ENCODE measurements at places on chromosomes 1 and 21.
A peak's percentile ranks its signal among the peaks of the same experiment; 100 is the strongest.

DNA sequence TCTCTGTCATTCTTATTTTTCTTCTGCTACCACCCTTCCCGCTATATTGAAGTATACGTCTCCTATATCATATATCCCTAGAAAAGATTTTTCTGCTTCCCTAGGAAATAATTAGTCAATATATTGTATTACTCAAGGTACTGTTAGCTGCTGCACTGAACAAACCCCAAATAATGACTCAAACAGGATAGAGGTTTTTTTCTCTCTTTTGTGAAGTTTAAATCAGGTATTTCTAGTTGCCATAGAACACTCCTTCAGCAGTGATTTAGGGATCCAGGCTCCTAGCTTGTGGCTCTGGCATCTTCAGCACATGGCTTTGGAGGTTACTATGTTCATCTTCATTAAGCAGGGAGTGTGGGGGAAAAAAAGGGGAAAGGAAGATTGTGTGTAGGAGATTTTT lies 18.1 kb downstream of the SYT14 start:
- no peak for DNase-seq

DNA sequence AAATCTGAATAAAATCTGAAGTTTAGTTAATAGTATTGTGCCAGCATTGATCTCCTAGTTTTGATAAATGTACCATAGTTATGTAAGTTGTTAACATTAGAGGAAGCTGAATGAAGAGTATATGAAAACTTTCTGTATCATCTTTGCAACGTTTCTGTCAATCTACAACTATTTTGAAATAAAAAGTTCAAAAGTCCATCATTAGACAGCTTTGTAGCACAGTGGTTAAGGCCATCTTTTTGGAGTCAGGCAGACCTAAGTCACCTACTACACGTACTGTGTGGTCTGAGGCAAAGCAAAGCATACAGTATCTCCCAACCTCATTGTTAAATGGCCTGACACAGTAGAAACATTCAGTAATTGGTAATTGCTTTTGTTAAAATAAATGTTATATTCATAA lies 47.9 kb upstream of the ATP1A1 start:
- DNase-seq = no peak

DNA sequence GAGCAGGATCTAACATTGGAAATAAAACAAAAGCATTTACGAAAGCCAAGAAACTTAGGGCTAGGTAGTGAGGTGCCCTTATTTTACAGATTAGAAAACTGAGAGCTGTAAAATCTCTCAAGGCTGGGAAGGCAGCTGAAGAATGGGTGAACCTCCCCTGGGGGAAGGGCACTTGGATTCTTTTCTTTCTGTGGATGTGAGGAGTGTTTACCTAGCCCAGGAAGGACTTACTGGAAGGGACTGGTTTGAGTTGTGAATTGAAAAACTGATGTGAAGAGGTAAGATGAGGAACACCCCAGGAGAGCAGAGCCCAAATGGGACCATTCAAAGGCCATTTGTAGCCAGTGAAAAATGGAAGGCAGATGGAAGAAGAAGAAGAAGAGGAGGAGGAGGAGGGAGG lies 74.7 kb upstream of the NGF start:
- no peak for DNase-seq

DNA sequence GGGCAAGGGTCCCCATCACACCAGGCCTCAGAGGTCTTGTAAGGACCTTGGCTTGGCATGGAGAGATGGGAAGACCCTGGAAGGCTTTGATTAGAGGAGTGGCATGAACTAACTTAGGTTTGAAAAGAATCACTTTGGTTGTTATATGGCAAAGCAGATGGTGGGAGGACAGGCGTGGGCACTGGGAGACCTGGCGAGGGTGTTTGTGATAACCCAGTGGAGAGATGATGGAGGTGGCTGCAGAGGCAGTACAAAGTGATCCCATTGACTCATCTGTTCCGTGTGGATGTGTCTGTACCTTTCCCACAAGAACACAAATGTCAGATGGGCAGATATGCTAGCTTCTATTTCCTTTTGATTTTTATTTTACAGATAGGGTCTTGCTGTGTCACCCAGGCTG lies 168.3 kb downstream of the SLC35F3 start:
- no peak for DNase-seq

DNA sequence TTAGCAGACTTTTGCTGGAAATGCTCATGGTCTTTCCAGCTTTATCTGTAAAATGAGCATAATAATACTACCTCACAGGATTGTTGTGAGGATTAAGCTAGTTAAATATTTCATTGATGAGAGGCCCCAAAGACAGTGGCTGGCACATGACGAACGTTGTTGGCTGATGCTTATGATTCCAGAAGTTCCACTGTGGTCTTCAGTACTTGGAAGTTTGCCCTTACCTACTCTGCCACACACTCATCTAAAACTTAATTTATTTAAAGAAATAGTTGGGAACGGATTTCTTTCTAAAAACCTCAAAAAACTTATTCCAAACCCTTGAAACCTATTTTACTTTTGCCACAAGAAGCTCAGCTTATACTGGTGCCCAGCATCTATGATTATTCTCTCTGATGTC lies 170.7 kb downstream of the DHRS3 start:
- DNase-seq = no peak

DNA sequence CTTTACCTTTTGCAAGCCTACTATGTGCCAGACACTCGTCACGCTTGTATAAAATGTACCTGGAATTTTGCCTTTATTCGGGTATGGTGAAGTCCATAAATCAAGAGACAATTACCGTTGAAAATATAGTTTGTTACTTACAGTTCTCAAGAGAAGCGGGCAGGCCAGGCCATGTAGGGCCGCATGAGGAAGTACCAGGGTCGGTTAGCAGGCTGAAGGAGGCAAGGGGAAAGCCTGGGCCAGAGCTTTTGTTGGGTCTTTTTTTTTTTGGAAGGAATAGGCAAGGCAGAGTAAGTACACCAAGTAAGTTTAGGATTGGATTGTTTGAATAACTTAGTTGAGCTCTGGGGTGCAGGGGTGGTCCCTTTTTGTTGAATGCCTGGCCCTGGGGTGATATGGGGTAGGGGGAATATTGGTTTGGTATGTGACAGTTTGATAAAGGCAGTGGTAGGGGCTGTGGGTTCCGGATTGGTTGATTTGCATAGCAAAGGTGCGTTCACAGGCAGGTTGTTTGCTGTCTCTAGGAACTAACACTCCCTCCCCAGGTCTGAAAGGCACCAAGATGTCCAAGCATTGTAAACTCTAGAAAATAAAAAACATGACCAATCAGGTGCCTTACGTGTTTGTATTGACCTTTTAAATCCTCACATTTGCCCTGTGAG lies 80.7 kb downstream of the KAZN start:
- DNase-seq = no peak

GRCh38 chr1:31569596-31570173 lies 6.6 kb upstream of the TINAGL1 start:
- DNase-seq = no peak

- DNase-seq = no peak
Measured at GRCh38 chr1:118921994-118922393, 66.1 kb downstream of the TBX15 start.

GRCh38 chr1:207404849-207405525 lies 49.1 kb upstream of the CR2 start:
- peak; percentile 18 for DNase-seq

DNA sequence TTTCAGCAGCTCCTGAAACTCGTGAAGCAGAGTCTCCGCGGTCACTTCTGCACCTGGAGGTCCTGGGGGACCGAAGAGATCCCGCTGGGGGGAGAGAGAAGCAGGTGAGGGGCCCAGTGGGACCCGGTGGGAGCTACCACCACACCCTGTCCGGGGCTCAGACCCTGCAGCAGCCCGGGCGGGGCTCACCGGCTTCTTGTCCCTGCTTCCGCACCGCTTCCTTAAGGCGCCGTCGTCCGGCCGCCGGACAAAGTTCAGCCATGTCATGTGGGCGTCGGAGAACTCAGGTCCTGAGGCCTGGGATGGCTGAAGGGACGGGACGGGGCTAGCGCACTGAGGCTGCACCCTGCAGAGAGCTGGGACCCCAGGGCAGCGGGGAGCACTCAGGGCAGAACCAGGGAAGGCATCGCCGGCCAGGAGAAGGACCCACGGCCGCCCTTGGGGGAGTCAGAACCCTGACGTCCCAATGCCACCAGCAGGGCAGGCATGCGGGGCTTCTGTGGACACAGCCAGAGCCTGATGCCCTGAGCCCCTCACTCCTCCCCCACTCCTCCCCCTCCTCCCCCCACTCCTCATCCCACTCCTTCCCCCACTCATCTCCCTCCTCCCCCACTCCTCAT lies 2.2 kb downstream of the C1QTNF12 start:
- DNase-seq = no peak

- DNase-seq = no peak
Measured at GRCh38 chr1:222413991-222414549, 133.8 kb downstream of the HHIPL2 start.

DNA sequence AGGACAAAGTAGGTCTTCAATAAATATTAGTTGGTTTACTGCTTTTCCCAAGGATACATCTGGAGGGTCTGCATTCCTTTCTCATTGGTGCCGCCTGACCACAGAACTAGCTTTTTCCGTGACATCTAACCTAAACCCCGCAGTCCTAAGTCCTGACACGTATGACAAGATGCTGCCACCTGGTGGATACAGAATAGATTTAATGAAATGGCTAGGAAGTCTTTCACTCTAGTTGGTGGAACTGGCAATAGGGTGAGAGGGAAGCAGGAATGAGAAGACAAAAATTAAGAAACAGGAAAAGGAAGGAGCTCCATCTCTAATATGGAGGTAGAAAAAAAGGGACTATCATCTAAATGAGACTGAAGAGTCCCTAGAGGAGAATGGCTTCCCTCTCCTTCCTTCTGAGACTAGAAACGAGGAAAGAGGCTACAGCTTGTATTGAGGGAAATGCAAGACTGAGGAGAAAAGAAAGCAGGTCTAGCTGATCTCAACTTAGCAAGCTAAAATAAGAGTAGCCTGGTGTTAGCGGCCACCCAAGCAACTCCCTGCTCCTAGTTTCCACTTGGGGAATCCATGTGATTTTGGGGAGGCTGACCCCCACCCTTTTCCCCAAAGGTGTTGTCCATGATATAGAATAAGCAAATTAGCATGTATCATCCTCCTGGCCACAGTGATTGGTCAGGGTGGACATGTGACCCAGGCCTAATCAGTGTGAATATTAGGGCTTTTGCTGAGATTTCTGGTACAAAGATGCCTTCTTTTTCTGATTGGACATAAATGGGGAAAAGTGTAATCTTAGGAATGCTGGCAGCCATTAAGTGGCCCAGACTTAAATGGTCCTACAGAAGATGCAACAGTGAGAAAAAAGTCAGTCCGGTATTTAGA lies 5.9 kb downstream of the RFX5 start:
- peak; percentile 13 for DNase-seq

- DNase-seq = peak; percentile 77
Measured at GRCh38 chr1:213676736-213677135, 311.0 kb upstream of the PROX1 start.

GRCh38 chr1:55466373-55466772 lies 251.2 kb upstream of the USP24 start:
- no peak for DNase-seq

GRCh38 chr1:218123968-218124367 lies 161.1 kb upstream of the RRP15 start:
- no peak for DNase-seq

DNA sequence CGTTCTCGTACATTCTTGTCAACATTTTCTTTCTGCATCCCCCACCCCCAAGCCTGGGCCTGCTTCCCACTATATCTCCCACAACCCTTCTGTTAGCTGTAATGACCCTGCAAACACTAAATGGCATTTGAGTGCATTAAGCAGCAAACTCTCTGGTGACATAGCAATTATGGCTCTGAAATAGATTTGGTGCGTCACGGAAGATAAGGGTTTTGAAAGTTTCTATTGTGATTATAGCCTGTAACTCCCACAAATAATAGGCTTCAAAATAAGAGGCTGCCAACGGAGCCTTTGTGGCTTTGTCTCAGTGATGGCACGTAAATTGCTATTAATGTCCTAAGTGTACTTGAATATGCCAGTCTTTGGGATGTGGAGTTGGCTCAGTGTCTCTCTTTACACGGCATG lies 277.6 kb downstream of the PBX1 start:
- DNase-seq = no peak

DNA sequence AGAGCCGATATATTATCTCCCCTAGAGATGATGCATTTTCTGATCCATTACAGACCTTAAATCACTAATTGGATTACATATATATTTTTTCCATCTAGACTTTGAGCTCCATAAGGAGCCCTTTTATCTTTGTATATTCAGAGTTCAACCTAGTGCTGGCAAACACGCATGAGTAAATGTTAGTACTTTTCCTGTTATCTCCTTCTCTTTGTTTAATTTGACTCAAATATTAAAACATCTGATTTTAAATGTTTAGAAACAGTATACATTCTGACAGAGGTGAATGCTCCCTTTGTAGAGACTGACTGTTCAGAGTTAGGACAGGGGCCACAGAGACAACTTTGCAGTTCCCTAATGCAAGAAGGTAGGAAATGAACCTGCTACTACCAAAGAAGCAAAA lies 37.1 kb downstream of the EIF2B3 start:
- no peak for DNase-seq

DNA sequence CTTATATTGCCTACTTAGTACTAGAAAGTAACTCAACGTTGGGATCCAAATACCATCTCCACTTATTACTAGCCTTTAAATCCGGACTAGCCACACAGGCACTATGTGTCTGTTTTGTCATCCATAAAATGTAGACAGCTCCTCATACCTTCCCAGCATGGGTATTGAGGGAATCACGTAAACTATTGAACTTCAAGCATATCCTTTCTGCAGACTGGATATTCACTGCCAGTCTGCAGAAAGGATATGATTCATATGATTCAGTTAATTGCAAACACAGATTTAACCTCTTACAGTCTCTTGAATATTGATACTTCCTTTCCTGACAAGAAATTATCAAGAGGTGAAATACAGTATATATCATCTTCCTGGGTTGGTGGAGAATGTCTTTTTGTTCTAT lies 186.0 kb downstream of the LEPR start:
- DNase-seq = no peak

DNA sequence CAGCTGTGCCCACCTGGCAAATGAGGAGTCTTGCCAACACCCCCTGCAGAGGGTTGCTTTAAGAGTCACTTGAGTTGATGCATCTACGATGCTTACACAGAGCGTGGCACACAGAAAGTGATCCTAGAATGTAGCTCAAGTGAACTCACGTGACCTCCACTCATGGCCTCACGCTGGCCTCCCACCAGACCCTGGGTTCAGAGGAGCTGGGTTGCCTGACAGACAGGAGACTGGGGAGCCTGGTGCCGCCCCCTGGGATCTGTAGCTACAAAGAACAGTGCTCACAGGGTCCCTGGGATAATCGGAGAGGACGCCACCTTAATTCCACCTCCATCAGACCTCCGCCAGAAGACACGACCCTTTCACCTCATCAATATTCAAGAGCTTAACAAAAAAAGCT lies 81.4 kb upstream of the CASZ1 start:
- no peak for DNase-seq

GRCh38 chr1:191699343-191699742 lies 458.9 kb upstream of the RGS18 start:
- DNase-seq = no peak

- no peak for DNase-seq
Measured at GRCh38 chr1:232077809-232078208, 451.2 kb downstream of the DISC1 start.

GRCh38 chr1:63723602-63724001 lies 50.2 kb upstream of the ROR1 start:
- DNase-seq = no peak

- DNase-seq = no peak
Measured at GRCh38 chr1:247749870-247750269, 1.9 kb upstream of the OR14A2 start.
